Non-pigmented ciliary epithelial cell (primary cell): ENCODE measurements at places on chromosomes 5 and 9.

DNA sequence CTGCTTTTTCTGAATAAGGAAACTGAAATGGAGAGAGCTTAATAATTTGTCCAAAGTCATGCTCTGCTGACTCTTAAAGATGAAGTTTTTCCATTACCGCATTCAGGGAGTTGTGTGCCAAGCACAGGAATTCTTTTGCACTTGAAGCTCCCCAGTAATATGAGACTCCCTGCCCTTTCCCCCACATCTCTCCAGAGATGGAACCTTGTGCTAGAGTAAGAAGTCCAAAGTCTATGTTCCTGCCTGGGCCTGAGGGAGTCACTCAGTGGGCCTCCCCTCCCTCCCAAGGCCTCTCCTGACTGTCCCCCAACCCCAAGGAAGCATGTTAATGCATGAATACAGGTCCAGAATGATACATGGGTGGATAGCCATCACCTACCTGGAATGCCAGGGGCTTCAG, 173.3 kb upstream of the SEMA6A start:
- DNase-seq: no peak

- no peak for DNase-seq
These were observed 1809.9 kb upstream of the ACO1 start for GRCh38 chr9:30574355-30575151.

DNA sequence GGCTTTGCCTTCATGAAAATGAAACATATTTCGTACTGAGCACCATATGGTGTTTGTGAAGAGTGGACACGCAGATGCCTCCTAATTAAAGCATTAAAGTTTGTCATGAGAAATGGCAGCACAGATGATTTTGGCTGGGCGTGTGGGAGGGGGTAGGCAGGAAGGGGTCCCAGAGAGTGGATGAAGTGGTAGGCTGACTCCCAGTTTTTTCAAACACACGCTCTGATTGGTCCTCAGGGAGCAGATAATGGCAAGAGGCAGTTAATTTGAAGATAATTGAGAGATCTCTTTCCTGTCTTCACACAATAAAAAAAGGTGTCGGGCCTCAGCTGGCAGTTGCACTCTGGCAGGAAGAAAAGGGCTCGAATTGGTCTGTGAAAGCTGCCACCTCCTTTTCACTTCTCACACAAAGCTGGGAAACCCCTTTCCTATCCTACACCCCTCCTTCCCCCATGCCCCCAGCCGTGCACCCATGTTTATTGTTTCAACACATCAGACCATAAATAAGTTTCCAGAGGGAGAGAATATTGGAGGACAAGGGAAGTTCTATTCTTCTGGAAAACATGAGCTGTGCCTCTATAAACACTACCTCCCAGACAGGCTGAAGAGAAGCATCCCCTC, 429.6 kb downstream of the ARHGEF28 start:
- DNase-seq: no peak

DNA sequence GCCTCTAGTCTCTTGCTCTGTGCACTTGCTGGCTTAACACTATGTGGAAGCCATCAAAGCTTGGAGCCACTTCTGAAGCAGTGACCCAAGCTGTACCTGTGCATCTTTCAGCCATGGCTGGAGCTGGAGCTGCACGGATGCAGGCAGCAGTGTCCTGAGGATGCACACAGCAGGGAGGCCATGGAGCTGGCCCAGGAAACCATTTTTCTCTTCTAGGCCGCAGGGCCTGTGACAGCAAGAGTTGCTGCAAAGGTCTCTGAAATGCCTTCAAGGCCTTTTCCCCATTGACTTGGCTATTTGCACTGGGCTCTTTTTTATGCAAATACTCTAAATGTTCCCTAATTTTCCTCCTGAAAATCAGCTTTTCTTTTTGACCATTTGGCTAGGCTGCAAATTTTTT, 12.9 kb upstream of the ZNF484 start:
- no peak for DNase-seq

DNA sequence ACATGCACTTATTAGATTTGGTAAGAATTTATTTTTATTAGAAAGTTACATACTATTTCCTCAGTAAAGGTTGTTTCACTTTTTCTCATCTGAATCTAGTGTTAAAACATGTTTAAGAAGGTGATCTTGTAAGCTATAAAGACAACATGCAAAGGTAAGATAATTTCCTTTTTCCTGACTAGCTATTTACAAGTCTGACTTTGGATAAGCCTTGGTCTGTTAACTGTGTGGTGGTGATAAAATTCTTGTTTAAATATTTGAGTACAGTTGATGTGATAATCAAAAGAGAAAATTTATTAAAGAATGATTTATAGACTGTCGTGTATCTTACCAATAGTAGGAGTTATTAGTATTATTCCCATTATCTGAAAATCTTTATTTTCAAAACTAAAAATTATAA, 36.9 kb upstream of the GPR21 start:
- DNase-seq: no peak

GRCh38 chr5:35056686-35057085, 8.9 kb upstream of the AGXT2 start:
- no peak for DNase-seq

GRCh38 chr5:77864997-77865396, 88.9 kb upstream of the TBCA start:
- no peak for DNase-seq

GRCh38 chr5:37738057-37738691, 101.7 kb downstream of the GDNF start:
- DNase-seq: peak; percentile 84

- no peak for DNase-seq
These were observed 218.4 kb downstream of the GAPVD1 start for GRCh38 chr9:125479846-125480615.
